Mucosa of gallbladder (tissue), 1 donor: ENCODE measurements at places on chromosomes 3 and 15. TPM values are rescaled to one million over a fixed set of nuclear protein-coding genes. Genes with fewer than 3 reads are reported as not detected.

- no peak for DNase-seq
These were observed 317.7 kb upstream of the DPH6 start for GRCh38 chr15:35863655-35864054.

RTP1 gene
- not detected for total RNA-seq

KCNH8 gene
- total RNA-seq: 0.89 TPM

SLC9A9 gene
- total RNA-seq: 12.2 TPM

SRPRB gene
- total RNA-seq: 58.8 TPM

FBXW12 gene
- total RNA-seq: not detected

DNA sequence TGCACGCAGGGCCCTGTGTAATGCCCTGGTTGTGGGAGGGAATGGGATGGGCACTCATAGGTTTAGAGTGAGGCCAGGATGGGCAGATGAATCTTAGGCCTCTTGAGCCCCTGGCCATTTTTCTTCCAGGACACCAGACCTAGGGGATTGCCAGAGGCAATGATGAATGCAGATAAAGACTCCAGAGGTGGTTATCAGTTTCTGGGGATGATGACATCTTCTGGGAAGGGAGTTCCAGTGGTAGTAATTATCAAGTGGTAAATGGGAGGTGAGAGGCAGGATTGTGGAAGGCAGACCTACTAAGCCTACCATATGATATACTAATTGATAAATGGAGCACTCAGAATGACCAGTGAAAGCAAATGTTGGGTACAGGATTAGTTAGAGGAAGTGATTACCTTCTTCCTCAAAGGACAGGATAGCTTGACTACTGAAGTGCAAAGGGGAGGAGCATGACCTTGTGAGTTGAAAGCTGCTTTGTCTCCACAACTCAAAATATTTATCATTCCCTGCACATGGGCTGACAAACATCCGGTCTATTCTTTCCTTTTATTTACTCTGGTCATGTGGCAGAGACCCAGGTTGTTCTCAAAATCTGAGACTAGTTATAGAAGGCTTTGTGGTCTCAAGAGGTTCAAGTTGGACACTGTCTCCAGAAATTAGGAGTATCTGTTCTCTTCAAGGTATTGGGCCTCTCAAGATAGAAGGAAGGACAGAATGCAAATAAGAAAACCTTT, 10.2 kb upstream of the MAPK6 start:
- DNase-seq: no peak

GABRB3 gene
- 91.6 TPM for total RNA-seq

- peak; percentile 55 for DNase-seq
These were observed 61.9 kb downstream of the TM4SF4 start for GRCh38 chr3:149536429-149536828.

DNA sequence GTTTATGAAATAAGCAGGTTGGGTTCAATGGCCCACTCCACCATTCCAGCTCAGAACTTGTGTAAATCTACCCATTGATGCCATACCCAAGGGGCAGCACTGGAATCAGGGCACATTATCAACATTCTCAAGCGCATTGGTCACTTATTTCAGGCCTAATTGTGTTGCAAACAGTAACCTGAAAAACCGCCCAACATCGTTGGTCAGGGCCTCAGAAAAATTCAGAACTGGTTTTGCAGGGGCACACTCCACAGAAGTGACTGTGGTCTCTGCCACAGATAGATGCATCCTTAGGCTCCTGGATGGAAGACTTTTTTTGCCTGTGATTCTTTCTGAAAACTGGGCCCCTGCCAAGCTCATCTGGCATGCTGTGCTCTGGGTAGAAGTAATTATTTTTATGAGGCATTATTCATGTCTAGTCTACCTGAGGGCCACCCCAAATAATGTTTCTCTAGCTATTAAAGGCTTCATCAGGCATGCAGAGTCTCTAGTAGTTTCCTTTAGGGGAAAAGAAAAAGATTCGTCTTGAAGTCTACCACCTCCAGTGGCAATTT, 21.7 kb upstream of the LRTM1 start:
- DNase-seq: no peak

DNA sequence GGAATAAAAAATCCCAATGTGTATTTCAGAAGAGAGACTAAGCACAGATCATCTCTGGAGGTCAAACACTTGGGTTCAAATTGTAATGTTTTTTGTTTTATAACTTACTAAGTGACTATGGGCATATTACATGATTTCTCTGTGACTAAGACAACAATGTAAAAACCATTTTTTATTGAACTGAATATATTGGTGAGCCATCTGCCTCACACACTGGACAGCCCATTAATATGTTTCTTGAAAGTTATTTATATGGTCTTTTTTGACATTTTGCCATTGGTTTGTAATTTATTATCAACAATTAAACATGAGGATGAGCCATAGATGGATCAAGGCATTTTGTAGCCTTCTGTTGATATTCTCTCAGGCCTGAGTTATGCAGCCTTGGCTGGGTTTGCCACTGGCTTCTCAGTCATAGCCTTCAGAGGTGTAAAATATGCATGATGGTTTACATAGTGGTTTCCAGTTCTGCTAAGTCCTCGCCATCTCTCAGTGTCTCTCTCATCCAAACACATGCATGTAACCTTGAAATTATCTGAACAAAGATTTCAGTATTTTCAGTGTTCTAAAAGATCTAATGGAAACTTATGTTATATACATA, 997.2 kb downstream of the DIPK2A start:
- no peak for DNase-seq

DNA sequence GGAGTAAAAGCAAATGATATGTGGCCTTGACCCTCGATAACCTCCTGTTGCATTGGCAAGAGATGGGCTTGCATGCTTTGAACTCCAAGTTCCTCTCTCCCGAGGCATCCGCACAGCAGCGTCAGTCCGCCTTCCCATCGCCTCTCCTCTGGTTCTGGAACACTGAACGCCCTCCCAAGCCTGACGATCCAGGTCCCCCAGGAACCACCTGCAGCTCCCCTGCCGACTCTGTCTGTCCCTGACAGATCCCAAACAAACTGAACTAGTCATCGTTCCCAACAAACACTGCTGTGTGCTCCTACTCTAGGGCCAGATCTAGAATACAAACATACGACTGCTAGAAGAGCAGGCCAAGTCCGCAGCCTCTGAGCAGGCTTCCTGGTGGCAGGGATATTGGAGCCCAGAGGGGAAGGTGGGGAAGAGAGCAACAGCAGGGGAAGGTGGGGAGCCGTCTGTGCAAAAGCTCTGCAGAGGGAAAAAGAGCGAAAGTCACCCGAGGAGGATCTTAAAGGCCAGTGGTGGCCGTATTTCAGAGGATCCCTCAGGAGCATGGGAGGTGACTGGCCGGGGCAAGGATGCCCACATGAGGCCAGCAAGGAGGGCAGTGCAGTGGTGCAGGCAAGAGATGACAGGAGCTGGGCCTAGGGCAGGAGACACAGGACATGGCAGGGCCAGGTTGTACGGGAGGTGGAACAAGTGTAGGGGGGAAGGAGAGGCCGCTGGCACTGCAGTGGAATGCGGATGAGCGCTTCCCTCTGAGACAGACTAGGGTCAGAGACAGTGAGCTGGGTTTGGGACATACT, 50.8 kb downstream of the PCSK6 start:
- no peak for DNase-seq

CCDC14 gene
- total RNA-seq: 34.8 TPM

GRCh38 chr3:61381745-61382392, 130.6 kb upstream of the FHIT start:
- DNase-seq: peak; percentile 12

GRCh38 chr3:72258361-72259141, 473.6 kb upstream of the PROK2 start:
- DNase-seq: no peak

DNA sequence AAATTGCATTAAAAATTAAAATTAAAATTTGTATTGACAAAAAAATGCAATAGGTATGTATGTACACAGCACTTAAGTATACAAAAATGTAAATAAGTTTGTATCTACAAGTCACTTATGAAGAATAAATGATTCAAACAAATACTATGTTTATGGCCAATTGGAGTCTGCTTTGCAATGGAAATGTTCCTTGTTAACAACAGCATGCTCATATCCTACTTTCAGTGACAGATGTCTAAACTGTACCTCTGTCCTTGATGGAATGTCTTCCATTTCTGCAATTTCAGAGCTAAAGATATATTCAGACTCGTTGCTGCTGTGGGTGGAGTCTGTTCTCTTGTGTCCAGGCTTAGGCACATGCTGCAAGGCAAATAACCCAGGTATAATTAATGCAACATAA, 64.1 kb upstream of the MYO5C start:
- no peak for DNase-seq

- no peak for DNase-seq
These were observed 25.2 kb upstream of the DOCK3 start for GRCh38 chr3:50649451-50649931.

DNA sequence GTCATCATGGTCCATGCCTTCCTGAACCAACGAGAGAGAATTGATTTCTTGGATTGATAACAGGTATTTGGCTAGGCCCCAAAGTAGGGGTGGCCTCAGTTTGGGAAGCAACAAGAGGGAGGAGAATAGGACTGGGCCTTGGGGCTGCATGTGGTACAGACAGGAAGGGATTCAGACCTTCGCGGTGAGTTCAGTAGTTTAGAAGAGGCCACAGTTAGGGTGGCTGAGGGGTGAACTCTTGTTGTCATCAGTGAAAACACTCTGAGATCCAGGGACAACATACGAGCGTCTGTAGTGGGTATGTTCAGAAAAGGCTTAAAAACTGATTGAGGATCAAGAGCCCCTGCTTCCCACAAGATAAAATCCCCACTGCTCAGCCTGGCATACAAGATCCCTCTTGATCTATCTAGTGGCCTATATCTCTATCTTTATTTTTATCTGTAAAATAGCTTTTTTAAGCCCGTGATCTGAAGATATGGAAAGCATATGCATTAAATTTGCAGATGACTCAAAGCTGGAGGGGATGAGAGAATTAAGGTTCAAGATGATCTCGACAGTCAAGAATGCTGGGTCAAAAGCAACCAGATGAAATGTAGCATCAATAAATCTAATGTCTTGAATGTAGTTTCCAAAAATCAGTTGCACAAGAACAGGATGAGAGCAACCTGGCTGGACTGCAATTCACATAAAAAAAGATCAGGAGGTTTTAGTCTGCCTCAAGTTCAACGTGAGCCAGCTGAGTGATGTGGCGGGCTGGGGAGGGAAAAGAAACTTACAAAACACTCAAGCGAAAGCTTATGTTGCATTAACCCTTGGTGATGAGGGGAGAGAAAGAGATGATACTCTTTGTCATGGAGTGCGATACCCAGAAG, 221.1 kb upstream of the TLE3 start:
- DNase-seq: no peak

RAF1 gene
- 79.5 TPM for total RNA-seq

DNA sequence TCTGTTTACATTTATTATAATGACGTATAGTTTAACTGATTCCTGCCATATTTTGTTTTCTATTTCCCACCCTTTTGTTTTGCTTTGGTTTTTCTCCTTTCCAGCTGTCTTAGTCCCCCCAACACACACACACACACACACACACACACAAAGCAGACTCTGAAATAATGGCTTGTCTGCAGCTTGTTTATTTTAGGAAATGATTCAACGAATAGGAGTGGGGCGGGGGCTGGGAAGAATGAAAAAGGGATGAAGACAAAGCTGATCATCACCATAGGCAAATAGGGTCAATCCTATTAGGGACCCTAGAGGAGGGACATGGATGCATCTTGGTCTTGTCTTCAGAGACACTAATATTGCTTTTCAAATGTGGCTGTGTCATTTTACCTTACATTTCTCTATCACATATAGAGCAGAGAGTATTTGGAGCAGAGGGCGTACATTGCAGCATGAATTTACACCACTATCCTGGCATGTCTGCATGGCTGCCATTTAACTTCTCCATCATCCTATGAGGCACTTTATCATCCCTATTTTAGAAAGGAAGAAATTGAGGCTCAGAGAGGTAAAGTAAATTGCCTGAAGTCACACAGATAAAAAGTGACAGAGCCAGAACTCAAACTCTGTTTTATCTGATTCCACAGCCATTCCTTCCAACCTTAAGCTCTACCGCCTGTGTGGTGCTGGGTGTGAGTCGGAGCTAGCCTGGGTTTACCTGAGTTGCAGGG, 147.2 kb upstream of the TPM1 start:
- no peak for DNase-seq

GRCh38 chr3:123758081-123758564, 126.0 kb downstream of the MYLK start:
- DNase-seq: no peak

GRCh38 chr3:89314454-89315098, 207.2 kb downstream of the EPHA3 start:
- no peak for DNase-seq

- DNase-seq: no peak
These were observed 118.8 kb upstream of the DAZL start for GRCh38 chr3:16723978-16724377.

- no peak for DNase-seq
These were observed 11.4 kb upstream of the COMMD2 start for GRCh38 chr3:149763565-149764195.

- DNase-seq: no peak
These were observed 15.3 kb upstream of the PRKCD start for GRCh38 chr3:53145713-53146080.

NSMCE3 gene
- total RNA-seq: 7.4 TPM

GRCh38 chr15:48556159-48556897, 89.2 kb downstream of the FBN1 start:
- DNase-seq: no peak

- no peak for DNase-seq
These were observed 26.7 kb downstream of the NRROS start for GRCh38 chr3:196666001-196666867.

GRCh38 chr3:100603469-100603868, 5.9 kb upstream of the ADGRG7 start:
- DNase-seq: no peak

- DNase-seq: no peak
These were observed 347.0 kb downstream of the NEK10 start for GRCh38 chr3:27022096-27022761.

GRCh38 chr3:147963711-147964110, 554.5 kb downstream of the ZIC1 start:
- DNase-seq: no peak

- peak; percentile 41 for DNase-seq
These were observed 615 bp downstream of the VPS18 start for GRCh38 chr15:40894681-40895448.

ANP32A gene
- 101 TPM for total RNA-seq

GOLGA6L9 gene
- 2.1 TPM for total RNA-seq

GRCh38 chr3:66480666-66481065, 20.2 kb downstream of the LRIG1 start:
- no peak for DNase-seq

DNA sequence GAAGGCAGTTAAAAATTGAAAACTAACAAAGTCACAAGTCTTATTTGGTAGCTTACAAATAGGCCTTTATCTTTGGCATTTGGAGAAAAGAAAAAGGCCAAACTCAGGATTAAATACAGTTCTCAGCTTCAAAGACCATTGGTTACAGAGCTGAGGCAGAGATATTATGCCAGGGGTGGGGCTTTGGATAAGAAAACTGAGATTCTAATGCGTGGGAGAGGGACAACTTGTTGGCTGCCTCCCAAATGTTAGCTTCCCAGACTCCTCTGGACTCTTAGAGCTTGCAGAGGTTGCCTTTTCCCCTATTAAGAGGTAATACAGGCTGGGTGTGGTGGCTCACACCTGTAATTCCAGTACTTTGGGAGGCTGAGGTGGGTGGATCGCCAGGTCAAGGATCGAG, 231.8 kb downstream of the SQOR start:
- DNase-seq: no peak
